Islet precursor cell (in vitro differentiated cells): ENCODE measurements at places on chromosomes 5 and 9.

DNA sequence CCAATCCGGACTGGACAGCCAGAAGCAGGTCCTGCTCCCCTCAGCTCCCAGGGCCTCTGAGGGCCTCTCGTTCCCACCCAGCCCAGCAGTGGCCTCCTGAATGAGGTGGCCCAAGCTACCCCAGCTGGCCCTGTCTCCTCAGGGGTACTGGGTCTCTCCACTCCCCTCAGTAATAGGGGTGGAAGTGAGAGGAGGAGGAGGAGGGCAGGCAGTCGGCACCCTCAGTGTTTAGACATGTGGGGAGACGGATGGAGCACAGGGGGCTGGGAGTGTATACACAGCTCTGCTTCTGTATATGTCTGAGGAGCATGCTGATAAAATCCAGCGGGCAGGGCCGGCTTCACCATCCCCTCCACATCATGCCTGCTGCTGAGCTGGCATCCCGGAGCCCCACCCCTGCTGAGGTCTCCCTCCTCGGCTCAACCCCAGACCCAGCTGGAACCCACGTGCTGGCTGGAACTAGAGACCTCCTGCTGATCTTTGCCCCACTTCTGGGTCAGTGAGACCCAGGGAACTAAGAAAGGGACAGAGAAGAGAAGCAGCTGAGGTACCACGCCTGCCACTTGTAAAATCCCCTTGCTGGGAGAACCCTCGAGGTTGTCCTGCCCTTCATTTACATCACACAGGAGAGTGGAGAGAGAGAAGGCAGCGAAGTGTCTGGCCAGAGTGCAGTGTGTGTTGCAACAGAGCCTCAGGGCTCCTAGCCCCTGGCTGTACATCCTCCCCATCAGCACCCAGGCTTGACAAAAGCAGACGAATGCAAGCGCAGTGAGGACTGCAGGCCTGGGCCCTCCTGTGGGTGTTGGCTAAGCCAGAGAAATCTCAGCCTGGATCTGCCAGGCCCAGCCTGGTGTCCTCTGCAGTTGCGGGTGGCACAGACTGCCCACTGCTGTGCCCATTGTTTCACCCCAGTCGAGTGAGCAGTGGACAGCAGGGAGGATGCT lies 77.5 kb downstream of the PSD2 start:
- no peak for DNase-seq

GRCh38 chr9:129131300-129132145 lies 20.3 kb downstream of the PTPA start:
- peak; percentile 84 for DNase-seq

DNA sequence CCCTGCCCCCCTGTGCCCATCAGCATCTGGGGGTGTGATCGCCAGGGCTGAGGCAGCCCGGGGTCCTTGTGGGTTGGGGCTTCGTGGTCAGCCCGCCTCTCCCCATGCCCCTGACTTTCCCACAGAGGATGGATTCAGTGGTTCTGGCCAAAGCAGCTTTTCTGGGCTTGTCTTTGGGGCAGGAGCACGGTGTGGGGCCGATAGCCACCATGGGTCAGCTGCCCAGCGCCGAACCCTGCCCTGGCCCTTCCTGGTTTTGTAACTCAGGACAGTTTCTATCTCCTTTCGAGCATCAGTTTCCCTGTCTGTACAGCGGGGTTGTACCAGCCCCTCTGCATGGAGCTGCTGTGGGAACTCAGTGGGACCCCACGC lies 77.1 kb downstream of the HMCN2 start:
- no peak for DNase-seq

- no peak for DNase-seq
Observed at GRCh38 chr5:73957397-73958001, 331.5 kb downstream of the ARHGEF28 start.

DNA sequence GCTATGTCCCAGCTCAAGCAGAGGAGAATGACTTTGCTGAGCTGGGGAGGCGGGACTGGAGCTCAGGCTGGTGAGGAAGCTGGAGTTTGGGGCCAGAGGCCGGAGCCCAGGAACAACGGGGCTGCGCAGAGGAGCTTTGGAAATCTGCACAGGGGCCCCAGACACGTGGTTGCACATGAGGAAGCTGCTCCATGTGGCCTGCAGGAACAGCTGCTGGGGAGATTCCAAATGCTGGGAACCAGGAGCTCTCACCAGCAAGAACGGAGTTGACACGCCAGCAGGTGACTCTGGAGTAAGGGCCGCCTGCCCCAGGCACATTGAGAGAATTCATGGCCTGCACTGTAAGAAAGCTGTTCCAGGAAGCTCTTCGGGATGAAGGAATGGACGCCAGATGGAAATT lies 91.0 kb downstream of the OLFM1 start:
- no peak for DNase-seq

DNA sequence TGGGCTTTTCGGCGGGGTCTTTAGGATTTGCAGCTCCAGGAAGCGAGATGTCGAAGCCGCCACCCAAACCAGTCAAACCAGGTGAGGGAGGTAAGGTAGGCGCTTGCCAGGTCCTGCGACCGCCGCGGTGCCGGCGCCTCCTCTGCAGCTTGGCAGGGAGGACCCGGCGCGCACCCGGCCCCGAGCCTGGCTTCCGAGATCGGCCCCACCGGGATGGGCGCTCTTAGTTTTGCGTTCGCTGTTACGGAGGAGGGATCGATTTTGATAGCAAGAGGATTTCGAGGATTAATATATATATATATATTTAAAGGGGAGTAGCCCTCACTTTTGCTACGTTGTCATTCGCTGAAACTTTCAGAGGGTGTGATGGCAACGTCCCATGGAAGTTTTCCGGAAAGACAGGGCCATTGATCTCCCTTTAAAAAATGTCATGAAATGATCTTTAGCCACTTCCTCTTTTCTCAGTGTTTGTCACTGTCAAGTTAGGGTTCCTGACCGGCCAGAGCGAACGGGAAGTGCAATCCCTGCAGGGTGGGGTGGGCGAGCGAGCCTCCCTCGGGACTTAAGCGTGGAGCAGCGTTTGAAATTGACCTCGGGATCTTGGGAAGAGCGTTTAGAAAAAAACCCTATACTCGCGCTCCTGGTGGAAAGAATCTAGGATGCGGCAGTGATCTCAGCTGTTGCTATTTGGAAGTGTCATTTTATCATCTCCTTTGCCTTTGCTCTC lies 495 bp downstream of the OSTF1 start:
- peak; percentile 77 for DNase-seq

DNA sequence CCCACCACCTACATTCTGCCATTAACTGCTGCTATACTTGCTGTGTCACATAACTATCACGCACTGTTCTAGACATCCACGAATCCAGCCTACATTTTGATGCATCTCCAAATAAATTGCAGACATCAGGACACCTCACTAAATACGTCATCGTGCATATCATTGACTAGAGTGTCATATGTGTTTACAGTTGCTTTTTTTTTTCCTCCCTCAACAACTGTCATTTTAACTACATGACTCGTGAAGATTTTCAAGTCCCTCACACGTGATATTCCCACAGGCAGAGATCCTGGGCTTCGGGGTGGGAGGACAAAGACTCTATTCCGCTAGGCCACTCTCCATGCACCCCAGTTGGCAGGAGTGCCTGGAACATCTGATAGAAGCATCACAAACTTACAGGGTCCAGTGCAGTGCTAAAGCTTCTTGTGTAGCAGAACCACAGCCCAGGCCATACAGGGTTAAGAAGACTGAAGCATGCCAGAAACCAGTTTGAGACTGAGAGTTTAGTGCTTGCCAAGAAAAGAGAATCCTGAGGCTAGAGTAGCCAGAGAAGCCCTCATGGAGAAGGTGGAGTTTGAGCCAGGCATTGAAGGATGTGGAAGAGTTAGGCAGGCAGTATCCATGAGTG lies 1.1 kb downstream of the PCYOX1L start:
- DNase-seq = no peak

- DNase-seq = no peak
Observed at GRCh38 chr5:137022725-137023124, 476.4 kb downstream of the SPOCK1 start.

- no peak for DNase-seq
Observed at GRCh38 chr5:80998590-80998979, 38.4 kb downstream of the RASGRF2 start.

DNA sequence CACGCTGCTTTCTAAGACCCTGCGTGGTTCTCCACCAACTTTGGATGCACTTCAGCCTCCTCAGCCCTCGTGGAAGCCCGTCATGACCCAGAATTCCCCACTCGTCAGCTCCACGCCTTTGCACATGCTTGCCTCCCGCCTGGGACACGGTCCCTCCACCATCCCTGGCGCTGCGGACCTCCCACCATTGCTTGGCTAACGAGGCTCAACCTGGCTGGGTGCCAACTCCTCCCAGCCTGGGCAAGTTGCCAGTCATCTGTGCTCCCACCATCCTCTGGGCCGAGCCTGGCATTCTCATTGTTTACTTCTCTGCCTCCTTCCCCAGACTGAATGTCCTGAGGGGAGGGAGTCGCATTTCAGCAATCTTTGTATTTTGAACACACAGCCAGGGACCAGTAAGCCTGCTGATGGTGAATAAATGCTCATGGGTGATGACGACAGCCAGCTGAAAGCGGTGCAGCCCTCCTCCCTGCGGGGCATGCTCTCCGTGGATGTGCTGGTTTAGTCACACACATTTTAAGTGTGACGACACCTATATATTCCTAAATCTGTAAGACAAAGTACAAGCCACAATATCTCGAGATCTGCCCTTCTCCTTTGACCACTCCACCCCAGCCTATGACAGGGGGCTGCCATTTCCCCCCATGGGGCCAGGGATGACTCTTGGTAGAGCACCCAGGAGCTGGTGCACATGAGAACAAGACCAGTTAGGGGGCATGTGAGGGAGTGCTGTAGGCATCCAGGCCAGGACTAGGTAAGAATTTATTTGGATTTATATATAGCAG lies 37.6 kb downstream of the ANKRD33B start:
- peak; percentile 56 for DNase-seq

GRCh38 chr5:137148655-137149054 lies 350.5 kb downstream of the SPOCK1 start:
- no peak for DNase-seq

- DNase-seq = no peak
Observed at GRCh38 chr9:125337236-125337635, 75.6 kb downstream of the GAPVD1 start.

DNA sequence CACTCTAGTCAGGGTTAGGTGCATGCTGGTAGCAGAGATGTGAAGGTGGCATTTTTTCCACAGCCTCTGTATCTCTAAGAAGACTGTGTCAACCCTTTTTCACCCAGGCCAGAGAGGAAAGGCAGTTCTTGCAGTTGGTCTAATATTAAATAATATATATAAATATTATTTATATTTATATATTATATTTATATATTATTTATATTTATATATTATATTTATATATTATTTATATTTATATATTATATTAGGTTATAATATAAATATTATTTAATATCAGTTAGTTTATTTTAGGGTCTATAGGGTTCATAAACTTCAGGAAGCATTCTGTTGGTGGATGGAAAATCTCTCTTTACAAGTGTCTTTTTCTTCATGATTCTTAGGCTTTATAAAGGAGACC lies 218.6 kb upstream of the DMRTA1 start:
- DNase-seq = no peak

DNA sequence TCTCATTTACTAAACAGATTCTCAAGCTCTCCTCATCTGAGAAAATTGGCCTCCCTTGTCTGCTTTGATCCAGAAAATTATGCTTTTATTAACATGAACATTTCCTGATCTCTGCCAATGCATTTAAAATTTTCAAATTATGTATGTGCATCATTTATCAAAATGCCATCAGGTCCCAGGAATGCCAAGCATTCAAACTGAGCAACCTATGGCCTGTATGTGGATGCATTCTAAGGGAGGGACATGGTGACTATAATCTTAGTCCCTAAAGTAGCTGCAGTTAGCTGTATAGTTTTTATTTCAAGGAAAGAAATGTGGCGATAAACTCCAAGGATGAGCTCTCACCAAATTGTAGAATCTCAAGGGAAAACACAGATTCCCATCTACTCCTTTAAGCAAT lies 9.7 kb upstream of the RORB start:
- no peak for DNase-seq
